ENCODE measurements at places on chromosomes 4 and X.

DNA sequence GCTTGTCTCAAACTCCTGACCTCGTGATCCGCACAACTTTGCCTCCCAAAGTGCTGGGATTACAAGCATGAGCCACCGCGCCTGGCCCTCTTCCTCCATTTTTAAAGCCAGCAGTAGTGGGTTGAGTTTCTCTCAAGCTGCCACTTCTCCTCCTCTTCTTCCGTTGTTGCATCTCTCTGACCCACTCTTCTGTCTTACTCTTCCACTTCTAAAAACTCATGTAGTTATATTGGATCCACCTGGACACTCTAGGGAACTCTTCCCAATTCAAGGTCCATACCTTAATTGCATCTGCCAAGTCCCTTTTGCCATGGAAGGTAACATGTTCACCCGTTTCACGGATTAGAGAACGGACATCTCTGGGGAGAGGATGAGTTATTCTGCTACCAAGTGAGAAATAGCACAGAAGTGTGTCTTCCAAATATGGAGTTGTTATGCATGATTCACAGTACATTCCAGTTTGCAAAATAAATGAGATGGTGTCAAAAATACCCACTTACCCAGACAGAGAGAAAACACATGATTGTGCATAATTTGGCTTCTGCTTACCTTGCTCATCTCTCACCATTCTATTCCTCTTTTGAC is 51.8 kb downstream of the GBA3 start:
- DNase-seq, result no peak

DNA sequence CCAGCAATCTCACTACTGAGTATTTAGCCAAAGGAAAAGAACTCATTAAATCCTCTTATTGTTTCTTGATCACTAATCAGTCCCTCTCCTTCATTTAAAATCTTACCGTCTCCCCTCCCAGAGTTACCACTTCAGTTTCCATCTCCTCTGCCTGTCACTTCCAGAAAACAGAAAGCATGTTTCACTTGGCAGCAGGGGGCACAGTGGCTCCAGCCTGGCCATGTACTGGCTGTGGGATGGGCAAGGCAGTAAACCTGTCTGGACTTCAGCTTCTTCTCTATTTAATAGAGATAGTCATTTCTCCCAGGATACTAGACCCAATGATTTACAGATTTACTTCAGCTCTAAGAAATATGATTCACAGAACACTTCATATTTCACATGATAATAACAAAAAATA is 63.2 kb downstream of the CD40LG start:
- peak; percentile 75 for DNase-seq

GRCh38 chr4:67436742-67437141 is 108.6 kb downstream of the CENPC start:
- no peak for DNase-seq

DNA sequence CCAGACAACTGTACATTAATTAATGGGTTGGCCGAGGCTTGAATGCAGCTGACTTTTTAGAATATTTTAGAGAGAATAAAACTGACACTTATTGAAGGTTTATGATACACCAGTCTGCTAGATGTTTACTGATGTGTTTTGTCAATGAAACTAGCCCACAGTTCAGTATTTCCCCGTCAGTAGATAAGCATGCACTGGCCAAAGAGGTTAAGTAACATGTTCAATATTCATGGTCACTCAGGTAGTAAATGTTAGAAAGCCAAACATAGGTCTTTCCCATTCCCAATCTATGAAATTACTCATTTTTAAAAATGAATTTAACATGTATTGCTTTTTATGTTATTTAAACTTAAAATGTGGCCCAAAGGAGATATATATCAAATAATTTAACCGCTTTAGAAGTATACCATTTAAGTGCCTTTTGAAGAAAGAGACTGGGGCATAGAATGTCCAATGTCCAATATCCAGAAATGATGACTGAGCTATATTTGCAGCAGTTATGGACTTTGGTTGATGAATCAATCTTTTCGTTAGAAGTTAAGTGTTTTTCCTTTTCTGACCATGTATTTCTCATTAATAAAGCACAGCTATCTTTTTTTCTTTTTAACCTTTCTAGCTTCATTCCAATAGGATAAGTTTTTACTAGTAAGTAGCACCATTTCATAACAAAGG is 156.1 kb downstream of the RAPGEF2 start:
- no peak for DNase-seq

- peak; percentile 88 for DNase-seq
Observed at GRCh38 chrX:84501798-84502628, at the start of gene HDX. TSS of gene HDX (minus strand) at chrX:84502453. CDS start at chrX:84475397, 27,056 bp downstream.

GRCh38 chrX:12497832-12498591 is 293.2 kb upstream of the PRPS2 start:
- DNase-seq, result peak; percentile 53

DNA sequence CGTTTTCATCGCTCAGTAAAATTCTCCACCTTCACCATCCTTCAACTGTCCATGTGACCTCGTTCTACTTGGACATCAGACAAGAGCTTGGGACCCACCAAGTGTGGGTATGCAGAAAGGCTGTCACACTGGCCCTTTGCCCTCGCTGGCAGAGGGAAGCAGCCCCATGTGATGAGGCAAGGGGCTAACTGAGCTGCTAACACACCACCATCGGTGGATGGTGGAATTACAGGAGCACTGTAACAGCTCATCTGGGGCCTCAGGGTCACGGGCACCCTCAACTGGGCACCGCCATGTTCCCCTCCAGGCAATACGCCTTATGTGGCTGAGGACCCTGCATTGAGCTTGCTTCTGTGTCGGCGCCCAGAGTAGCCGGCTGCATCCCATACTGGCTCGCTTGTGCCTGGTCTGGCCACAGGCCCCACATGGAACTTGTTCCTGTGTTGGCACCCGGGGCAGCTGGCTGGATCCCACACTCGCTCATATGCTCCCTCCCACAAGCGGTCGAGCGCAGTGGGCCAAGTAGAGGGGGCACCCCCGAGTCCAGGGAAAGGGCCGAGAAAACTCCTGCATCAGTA is 109.5 kb downstream of the TAB3 start:
- no peak for DNase-seq

DNA sequence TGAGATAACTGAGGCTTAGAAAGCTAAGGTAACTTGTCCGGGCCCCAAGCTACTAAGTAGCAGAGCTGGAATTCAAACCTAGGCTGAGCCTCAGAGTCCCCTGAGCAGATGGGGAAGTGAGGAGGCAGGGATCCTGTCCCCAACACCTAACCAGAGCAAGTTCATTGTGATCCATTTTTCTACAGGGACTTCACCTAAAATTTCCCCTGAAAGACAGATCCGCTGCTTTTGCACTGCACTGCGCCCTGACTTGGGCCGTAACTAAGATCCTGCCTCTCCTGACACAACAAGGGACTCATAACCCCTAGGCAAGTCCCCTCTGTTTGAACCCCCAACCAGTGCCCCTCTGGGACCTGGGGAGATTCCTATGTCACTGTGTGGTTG is 25.6 kb upstream of the MTM1 start:
- DNase-seq, result no peak

DNA sequence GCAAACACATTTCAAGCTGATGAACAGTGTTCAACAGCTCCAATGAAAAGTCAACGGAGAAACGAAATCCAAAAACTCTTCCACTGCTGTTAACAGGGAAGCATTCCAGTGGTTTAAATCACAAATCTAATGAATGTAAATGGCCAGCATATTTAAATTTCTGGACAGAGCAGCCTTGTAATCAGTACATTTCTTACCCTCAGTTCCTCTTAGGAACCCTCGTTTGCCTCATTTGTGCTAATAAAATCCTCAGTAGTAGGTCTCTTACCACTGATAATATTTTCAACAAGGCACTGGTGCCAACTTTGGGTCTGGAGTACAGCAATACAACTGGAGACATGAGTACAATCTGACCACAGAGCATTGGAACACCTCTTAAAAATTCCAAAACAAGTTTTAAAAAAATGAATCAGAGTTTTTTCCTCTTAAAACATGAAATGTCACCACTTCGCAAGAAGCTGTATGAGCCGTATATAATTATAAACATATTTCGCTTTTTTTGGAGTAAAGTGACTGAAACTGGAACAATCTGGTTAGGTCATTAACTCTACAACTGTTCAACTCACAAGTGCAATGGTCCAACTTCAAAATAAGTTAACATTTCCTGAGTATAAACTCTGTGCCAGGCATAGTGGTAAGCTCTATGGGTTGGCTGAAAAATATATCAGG is 211.2 kb downstream of the CPEB2 start:
- DNase-seq, result no peak

GRCh38 chr4:176259330-176260090 is 9.5 kb downstream of the ASB5 start:
- no peak for DNase-seq

DNA sequence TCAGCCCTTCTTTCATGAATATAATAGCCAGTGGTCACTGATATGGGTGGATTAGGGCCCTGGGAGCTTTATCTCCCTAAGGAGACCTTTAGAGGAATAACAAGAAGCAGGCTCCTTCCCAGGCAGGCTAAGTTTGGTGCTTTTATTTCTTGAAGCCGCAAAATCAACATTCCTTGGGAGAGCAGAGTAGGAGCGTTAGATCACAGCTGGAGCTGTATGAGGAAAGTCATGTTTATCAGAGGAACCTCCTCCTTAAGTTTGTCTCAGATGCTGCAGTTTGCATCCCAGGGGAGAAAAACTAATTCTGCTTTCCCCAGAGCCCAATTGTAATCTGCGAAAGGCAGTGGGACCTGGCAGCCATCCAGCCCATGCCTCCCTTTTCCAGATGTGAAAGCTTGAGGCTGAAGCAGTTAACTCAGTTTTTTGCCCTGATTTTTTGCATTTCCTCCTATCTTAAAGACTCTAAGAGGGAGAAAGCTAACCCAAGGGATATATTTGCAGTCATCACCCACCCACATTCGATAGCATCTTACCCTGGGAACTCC is 186.0 kb upstream of the FRMPD4 start:
- DNase-seq, result no peak

DNA sequence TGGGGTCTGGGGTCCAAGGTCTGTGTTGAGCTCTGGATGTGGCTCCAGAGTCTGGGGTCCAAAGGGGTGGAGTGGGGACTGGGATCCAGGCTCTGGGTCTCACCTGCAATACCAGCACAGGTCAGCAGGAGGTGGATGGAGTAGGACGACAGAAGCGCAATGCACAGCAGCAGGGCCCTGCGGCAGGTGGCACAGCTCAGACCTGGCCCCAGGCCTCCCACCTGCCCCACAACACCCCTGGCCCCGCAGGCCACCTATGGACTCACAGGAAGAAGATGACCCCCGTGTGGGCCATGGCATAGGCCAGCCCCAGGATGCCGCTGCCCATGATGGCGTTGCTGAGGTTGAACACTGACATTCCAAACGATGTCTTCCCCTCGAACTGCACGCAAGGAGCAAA is 3.4 kb downstream of the SLC38A5 start:
- DNase-seq, result no peak

GRCh38 chr4:8310306-8310705 is 40.8 kb downstream of the HTRA3 start:
- no peak for DNase-seq

DNA sequence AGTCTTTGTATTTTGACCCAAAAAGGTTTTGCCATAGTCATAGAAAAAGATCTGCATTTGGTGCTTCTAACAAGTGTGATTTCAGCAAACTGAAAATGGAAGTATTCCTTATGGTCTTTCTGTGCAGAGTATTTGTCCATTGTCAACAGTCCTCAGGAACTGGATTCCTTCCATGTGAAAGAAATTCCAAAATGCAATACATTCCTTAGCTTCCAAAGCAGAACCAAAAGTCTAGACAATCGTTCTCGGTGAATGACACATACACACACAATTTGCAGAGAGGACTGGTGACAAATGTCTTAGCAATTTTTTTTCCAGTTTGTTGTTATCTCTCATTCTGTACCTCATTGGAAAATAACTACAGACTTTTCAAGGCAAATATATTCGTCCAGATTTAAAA is 562.2 kb upstream of the SLIT2 start:
- peak; percentile 50 for DNase-seq

DNA sequence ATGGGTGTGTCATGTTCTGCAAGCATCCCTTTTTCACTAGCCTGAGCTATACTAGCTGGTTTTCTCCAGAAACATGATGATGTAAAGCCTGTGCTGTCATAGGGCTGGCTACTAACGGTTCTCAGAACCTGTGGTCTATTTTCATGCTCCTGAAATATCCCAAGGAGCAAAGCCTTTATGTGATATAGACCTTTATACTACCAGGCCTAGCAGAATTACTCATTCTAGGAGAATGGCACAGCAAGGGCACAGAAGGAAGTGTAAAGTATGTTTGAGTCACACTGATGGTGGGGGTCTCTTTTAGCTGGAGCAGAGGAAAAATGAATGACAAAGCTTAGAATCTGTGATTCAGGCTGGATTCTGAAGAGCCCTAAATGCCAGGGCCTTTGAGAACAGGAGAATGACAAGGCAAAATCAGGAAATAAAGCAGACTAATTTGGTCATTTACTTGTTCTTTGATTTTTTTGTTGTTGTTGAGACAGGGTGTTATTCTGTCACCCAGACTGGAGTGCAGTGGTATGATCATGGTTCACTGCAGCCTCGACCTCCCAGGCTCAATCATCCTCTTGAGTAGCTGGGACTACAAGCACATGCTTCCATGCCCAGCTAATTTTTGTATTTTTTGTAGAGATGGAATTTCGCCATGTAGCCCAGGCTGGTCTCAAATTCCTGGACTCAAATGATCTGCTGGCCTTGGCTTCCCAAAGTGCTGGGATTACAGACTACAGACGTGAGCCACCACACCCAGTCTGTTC is 11.8 kb downstream of the TCEAL1 start:
- DNase-seq, result no peak

- no peak for DNase-seq
Observed at GRCh38 chrX:1649621-1650020, 34.8 kb downstream of the ASMT start.

GRCh38 chr4:92305148-92305877 is 1.5 kb downstream of the GRID2 start:
- peak; percentile 97 for DNase-seq

GRCh38 chr4:154946113-154946512 is 165.0 kb downstream of the RBM46 start:
- DNase-seq, result no peak

DNA sequence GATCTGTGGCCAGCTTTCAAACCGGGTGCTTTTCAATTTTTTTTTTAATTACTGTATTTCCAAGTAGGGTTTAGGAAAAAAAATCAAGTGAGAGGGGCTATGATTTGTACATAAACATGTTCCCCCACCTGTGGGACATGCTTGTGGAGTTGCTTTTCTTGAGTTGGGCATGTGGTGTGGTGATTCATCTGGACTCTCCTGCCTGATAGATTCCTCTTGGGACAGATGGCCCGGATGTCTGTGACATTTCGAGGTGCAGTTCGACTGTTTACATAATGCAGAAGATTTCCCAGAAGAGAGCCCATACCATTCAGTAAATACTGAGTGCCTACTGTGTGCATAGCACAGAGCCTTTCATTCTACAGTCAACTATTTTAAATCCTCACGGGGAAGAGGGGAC is 49.9 kb downstream of the DOCK11 start:
- DNase-seq, result no peak

DNA sequence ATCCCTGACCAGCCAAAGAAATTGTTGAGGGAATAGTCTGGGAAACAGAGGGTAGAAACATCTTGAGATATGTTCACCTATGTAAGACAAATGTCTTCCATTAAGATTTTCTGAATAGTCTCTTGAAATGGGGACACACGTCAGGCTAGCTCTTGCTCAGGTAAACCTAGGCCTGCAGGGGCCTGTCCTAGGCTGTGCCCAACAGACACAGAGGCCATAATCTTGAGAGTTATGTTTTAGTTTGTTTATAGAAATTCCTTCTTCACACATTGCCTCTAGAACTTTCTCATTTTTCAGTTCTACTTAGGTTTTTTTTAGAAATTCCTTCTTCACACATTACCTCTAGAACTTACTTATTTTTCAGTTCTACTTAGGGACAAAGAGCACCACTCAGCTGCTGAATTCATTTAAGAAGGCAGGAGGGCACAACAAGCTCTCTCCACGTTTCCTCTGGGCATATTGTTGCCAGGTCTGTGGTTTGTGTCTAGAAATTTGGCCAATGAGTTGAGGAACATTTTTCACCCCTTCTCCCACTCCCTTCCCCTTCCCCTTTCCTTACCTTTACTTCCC is 94.9 kb downstream of the ARHGAP24 start:
- DNase-seq, result no peak

All from islet precursor cell (in vitro differentiated cells).